Cardiac septum (tissue), 1 donor: ENCODE measurements at places on chromosomes 7 and 10. TPM values are rescaled to one million over a fixed set of nuclear protein-coding genes. Genes with fewer than 3 reads are reported as not detected.

ASAH2 gene
- total RNA-seq = 1.9 TPM

CRHR2 gene
- total RNA-seq = 0.57 TPM

RBAK gene
- total RNA-seq = 9.6 TPM

HOXA5 gene
- 0.30 TPM for total RNA-seq

PLA2G12B gene
- total RNA-seq = not detected

PPRC1 gene
- 23.8 TPM for total RNA-seq

SERPINE1 gene
- total RNA-seq = 27.2 TPM

MYH16 gene
- not detected for total RNA-seq

FOXI2 gene
- total RNA-seq = 0.24 TPM

SLC39A12 gene
- total RNA-seq = not detected

EDRF1 gene
- 8.6 TPM for total RNA-seq

NXPH1 gene
- total RNA-seq = not detected

CCDC136 gene
- total RNA-seq = 14.5 TPM

PSMC2 gene
- total RNA-seq = 106 TPM

CD36 gene
- 717 TPM for total RNA-seq

VGF gene
- 0.08 TPM for total RNA-seq

MACROH2A2 gene
- total RNA-seq = 15.3 TPM

TRPV6 gene
- not detected for total RNA-seq

AGMO gene
- 0.40 TPM for total RNA-seq

MEOX2 gene
- total RNA-seq = 6.9 TPM

SMKR1 gene
- total RNA-seq = not detected

SEMA3D gene
- total RNA-seq = 1.9 TPM

SEPHS1 gene
- total RNA-seq = 30.4 TPM

COL28A1 gene
- total RNA-seq = 0.51 TPM

BTBD16 gene
- not detected for total RNA-seq

IL15RA gene
- 3.9 TPM for total RNA-seq

GATA3 gene
- total RNA-seq = 1.2 TPM

OR9A4 gene
- total RNA-seq = not detected

UCMA gene
- total RNA-seq = not detected

SLC26A3 gene
- not detected for total RNA-seq

PLPP4 gene
- total RNA-seq = 0.27 TPM

LRRC18 gene
- not detected for total RNA-seq

CALN1 gene
- total RNA-seq = not detected

BUD31 gene
- total RNA-seq = 46.5 TPM

MYOZ1 gene
- 8.7 TPM for total RNA-seq

PALD1 gene
- 5.3 TPM for total RNA-seq

HOXA3 gene
- 0.40 TPM for total RNA-seq

KIAA1217 gene
- total RNA-seq = 24.0 TPM
